Spinal cord (tissue), 10 donors: ENCODE measurements at places on chromosomes 5 and 9.

GRCh38 chr9:105445203-105445881 is 2.5 kb upstream of the FSD1L start:
- DNase-seq: no peak

GRCh38 chr9:21813575-21814473 is 11.4 kb downstream of the MTAP start:
- peak; percentile 87 for DNase-seq

GRCh38 chr5:33074548-33074947 is 363.4 kb downstream of the NPR3 start:
- no peak for DNase-seq

DNA sequence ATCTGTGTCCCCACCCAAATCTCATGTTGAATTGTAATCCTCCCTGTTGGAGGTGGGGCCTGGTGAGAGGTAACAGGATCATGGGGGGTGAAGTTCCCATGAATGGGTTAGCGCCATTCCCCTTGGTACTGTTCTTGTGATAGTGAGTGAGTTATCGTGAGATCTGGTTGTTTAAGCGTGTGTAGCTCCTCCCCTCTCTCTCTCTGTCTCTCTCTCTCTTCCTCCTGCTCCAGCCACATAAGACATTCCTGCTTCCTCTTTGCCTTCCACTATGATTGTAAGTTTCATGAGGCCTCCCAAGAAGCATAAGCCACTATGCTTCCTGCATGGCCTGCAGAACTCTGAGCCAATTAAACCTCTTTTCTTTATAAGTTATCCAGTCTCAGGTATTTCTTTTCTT is 28.8 kb downstream of the C5orf15 start:
- no peak for DNase-seq

DNA sequence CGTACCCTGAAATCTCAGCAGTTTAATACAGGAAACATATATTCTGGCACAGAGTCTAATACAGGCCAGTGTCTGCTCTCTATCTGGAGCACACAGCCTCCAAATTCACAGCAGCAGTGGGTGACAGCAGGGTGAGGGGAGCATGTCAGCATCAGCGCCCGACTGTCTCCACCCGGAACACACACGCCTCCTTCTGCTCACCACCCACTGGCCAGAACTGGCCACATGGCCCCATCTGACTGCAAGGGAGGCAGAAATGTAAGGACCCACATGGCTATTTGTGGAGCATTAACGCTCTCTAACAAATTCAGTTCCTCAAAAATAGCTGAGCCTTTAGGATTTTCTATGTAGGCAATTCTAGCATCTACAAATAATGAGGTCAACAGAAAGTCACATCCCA is 24.6 kb downstream of the UBE2QL1 start:
- DNase-seq: no peak

GRCh38 chr5:165143741-165144140 is 1638.3 kb downstream of the MAT2B start:
- no peak for DNase-seq
